Activated naive CD4-positive, alpha-beta T cell treated with anti-CD3 and anti-CD28 coated beads, Interleukin-2, amount 50 U/mL, for 72 hours (primary cell): ENCODE measurements at places on chromosomes 7 and 10.

GRCh38 chr7:51223505-51223904, 93.1 kb downstream of the COBL start:
- no peak for DNase-seq

- no peak for DNase-seq
Observed at GRCh38 chr10:3419719-3420495, 247.3 kb upstream of the PITRM1 start.

DNA sequence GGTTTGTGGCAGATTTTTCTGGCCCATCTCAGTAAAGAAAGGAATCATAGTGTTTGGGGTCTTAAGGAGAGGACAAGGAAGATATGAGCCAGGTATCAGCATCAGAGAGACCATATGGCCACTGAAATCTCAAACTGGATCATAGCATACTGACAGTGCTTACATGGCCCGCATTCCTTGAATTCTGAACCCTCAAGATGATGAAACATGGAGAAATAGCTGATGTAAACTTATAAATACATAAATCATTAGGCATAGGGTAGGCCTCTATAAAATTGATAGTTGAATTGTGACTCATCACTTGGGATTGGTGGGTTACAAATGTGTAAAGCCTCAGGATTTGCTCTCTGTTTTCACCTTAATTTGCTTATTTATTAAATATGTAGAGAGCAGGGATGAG, 688.5 kb downstream of the CNTNAP2 start:
- no peak for DNase-seq

- no peak for DNase-seq
Observed at GRCh38 chr10:28837613-28838390, 160.5 kb downstream of the BAMBI start.

GRCh38 chr10:132237871-132238270, 51.1 kb downstream of the DPYSL4 start:
- no peak for DNase-seq

- no peak for DNase-seq
Observed at GRCh38 chr10:34299105-34299611, 515.9 kb downstream of the PARD3 start.

DNA sequence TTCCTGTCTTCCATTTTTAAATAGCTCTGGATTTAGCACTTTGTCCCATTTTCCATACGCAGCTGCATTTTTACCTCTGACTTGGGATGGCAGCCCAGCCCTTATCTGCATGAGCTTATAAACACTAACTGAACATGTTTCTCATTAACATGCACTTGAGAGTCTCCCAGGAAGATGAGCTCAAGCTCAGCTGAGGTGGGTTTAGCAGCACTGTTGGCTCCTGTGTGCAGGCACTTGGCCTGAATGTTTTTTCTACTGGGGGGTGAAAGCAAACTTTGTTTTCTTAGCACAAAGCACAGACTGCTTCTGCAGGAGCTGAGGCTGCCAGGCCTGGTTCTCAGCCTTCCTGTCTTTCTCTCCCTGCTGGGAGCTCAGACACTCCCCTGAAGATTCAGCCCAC, 1093.6 kb upstream of the AUTS2 start:
- no peak for DNase-seq

DNA sequence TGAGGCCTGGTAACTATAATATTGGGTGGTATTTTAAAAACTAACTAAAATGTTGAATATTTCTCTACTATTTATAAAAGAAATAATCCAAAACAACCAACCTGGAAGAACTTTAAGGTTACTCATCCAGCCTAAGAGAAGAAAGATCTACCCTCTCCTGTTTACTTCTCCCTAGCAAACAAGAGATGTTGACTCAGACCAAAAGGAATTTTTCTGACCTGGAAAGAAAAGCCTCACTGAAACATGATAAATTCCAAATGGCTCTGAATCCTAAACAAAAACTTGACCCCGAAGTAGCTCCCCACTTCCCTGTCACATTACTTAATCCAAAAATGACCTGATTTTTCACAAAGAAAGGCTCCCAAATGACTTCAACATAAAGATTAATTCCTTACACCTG, 101.2 kb downstream of the PARD3 start:
- no peak for DNase-seq

GRCh38 chr10:130054021-130054420, 56.6 kb downstream of the C10orf143 start:
- DNase-seq, result no peak

DNA sequence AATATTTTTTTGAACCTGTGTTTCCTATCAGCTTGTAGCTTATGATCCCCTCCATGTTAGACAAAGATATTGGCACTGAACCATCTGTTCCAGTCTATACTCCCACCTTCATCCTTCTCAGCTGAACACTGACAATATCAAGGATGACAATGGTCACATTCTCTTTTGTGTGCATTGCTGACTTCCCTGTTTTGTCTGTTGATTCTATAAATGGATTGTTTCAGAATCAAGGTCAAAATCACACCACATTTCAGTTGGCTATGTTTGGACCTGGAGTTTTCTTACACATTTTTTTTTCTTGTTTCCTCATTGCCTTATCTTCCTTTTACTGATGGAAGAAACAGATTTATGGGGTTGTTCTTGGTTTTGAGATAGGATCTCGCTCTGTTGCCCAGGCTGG, 11.3 kb upstream of the SMURF1 start:
- no peak for DNase-seq

DNA sequence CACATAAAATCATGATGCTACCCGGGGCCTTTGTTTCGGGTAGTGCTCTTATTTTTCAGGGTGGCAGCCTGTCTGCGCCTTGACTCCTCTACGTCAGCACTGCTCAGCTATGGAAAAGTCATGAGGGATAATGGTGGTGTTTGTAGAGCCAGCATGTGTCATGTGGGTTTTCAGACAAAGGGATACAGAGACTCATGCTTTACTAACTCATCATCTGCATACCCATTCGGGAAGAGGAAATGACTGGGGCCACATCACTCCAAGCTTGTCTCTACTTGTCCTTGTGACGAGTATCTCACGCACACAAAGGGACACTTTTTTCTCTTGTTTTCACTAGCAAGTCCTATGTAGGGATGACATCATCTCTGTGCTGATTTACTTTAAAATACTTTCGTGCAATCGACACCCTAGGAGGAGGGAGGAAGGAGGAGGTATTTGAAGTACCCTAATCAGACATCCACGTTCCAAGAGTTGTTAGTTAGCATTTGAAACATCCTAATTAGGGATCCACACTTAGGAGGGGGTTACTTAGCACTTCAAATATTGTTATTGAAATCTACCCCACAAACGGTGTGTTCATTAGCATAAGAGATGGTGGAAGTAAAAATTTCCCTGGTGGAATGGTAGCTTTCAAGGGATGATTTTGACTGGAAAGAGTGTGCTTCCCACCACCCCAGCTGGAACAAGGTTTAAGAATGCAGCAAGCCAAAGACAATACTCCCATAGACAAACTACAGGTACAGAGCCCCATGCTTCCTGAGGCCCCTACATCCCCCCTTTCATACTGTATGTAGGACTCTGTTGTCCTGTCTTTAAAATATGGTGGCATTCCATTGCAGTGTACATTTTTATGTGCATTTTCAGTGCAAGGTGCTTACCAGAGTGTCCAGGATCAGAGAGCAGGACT, 52.0 kb downstream of the THNSL1 start:
- DNase-seq, result no peak
